ENCODE measurements at places on chromosomes 2 and 18.

DNA sequence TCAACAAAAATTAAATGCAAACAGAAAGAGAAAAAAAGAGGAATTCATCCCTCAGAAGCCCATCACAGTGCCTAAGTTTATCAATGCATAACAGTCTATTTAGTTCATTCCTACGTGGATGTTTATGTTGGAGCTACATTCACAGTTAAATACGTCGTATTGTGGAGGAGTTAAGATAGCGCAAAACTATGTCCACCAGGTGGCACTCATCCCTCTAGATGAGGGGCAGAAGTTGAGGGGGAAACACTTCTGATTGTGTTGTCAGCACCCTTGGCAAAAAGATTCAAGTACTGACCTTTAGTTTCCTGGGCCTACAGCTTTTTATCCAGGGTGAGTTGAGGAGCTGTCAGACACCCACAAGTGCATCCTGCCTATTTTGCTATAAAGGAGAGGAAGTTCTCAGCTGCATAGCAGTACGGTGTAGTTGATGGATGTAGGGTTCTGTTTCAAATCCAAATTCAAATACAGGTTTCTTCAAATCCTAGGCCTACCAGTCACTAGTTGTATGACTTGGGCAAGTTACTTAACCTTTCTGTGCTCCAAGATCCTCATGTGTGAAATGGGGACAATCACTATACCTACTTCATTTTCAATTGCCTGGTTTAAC lies 26.8 kb upstream of the MYO1B start:
- DNase-seq = peak; percentile 66

- no peak for DNase-seq
These were observed 265.4 kb upstream of the SPOPL start for GRCh38 chr2:138236142-138236541.

GRCh38 chr18:80223581-80224148 lies 23.6 kb downstream of the PARD6G start:
- DNase-seq = no peak

DNA sequence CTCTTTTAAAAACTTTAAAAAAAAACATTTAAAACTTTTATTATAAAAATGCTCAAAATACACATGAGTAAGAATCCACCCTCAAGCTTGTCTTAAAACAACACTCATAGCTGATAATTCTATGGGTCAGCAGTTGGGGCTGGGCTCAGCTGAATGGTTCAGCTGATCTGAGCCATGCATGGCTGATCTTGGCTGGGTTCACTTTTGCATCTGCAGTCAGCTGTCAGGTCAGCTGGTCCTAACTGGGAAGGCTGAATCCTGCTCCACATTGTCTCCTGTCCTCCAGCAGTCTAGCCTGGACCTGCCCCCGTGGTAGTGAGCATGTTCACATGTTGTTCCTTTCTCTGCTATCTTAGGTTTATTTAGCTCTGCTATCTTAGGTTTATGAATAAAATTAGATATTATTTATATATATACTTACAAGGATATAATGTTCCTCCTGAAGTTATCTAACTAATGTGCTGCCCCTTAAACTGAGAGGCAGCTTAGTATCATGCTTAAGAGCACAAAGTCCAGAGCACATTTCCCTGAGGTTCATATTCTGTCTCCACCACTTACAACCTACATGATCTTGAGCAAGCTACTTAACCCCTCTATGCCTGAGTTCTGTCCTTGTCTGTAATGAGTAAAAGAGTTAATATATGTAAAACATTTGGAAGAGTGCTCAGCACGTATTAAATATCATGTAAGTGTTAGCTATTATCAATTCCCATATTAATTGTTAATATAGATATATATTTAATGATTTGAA lies 309.4 kb downstream of the PTPRM start:
- DNase-seq = no peak

DNA sequence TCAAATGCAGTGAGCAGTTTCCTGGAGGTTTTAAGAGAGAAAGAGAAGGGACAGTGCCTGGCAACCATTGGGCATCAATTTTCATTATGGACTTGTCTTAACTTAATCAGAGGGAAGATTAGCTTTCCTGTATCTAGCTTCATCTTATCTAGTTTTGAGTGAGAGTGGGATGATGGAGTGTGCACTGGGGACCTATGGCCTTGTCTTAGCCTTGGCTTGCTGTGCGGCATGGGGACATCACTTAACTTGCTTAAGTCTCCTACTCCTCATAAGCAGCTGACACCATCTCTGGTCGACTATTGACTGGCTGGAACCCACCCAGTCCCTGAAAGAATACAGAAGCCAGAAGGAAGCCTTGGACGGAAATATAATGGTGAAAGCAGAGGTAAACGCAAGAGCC lies 344.0 kb downstream of the SOX11 start:
- no peak for DNase-seq

DNA sequence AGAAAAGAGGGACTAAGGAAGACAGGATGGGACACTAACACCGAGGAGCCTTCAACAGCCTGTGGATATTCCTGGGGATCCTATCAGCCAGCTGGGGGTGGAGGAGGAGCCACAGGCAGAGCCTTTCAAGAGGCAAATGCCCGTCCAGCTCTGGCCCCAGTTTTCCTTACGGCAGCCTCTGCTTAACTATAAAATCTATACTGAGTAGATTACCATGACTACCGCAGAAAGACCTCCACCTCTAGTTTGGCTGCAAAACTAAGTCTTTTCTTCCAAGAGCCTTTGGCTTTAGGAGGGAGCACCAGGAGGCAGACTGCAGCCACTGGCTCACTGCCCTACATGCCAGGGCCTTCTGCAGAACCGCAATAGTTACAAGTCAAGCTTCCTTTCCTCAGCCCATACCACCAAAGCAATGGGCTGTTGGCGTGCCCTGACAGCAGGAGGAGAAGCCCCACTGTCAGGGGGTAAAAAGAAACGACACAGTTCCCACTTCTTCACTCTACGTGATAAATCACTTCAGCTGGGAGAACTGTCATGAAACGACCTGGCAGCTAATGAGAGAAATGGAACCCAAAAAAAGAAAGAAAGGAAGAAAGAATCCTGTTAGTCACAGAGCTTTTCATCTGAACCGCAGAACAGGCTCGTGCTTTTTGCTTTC lies 25.1 kb upstream of the CREB1 start:
- DNase-seq = peak; percentile 70

All from ecto neural progenitor cell (in vitro differentiated cells).